ENCODE measurements at places on chromosomes 2 and 18.
A peak's percentile ranks its signal among the peaks of the same experiment; 100 is the strongest.

DNA sequence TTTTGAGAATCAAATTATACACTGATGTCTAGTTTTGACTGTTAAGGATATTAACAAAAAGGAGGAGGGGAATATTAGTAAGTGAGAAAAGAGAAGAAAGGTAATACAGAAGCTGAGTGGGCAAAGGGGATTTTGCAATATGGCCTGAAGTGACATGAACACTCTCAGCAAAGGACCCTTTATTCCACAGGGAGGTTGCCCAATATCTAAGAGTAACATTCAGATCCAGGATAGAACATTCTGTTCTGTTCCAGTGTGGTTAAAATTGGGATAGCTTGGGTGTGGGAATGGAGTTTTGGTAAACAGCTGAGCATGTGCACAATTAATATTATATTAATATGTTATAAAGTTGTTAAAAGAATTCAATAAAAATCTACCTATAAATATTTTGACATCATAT, 120.1 kb downstream of the ZNF385B start:
- DNase-seq = no peak

- DNase-seq = no peak
Observed at GRCh38 chr18:9716780-9717563, 8.9 kb downstream of the RAB31 start.

DNA sequence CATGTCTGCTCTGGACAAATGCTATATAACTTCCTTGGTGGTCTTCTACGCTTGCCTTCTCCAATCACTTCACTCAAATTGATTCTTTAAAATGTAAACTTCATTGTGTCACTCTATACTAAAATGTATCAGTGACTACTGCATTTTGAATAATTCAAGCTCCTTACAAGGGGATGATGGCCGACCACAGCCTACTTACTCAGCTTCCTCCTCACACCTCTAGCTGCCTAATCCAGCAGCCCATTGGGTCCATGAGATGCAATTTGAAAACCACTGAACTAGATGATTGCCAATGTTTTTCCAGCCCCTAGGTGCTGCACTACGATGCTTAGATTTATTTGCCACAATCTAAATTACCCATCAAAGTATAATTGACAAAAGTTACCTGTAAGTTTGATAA, 120.7 kb downstream of the CTAGE1 start:
- no peak for DNase-seq

- DNase-seq = no peak
Observed at GRCh38 chr18:24095976-24096375, 42.9 kb upstream of the CABYR start.

- no peak for DNase-seq
Observed at GRCh38 chr2:96679848-96680247, 37.3 kb downstream of the FER1L5 start.

DNA sequence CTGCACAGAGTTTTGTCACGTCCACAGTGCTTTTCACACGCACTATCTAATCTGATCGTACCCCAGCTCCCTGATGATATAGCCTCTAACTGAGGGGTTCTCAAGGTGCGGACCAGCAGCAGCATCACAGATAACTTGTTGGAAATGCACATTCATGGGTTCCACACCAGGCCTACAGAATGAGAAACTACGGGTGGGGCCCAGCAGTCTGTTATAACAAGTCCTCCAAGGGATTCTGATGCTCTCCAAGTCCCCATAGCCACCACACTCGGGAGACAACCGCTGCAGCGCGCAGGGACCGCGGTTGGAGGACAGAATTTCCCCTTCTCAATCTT, 745 bp upstream of the BZW1 start:
- no peak for DNase-seq

DNA sequence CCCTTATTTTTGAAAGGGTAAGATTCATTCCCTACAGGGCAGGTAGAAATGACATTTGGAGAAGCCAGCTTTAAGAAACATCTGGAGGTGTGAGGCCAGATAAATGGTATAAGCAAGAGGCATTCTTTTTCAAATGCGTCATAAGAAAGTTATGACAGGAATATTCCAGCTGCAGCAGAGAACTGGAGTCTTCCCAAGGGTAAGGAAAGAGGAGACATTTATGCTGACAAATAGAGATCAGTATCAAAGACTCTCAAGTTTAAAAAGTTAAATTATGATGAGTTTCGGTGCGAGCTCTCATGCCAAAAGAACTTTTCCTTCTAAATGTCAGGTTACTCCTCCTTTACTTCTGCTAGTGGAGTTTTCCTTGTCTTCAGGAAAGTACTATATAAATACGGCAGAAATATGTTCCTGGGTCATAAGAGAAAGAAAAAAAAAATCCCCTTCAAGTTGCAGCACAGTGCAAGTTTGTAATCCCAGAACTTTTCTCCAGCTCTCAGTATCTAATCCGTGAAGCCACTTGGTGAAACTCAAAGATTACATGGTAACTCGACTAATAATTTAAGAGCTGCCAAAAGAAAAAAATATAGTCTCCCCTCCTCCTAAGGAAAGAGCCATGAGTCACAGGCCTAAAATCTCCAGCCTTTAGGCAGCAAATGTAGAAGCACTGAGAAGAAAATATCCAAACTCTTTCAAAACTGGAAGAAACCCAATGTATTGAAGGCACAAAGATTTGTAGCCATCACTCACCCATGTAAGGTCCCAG, 428.1 kb downstream of the MEIS1 start:
- peak; percentile 41 for DNase-seq

DNA sequence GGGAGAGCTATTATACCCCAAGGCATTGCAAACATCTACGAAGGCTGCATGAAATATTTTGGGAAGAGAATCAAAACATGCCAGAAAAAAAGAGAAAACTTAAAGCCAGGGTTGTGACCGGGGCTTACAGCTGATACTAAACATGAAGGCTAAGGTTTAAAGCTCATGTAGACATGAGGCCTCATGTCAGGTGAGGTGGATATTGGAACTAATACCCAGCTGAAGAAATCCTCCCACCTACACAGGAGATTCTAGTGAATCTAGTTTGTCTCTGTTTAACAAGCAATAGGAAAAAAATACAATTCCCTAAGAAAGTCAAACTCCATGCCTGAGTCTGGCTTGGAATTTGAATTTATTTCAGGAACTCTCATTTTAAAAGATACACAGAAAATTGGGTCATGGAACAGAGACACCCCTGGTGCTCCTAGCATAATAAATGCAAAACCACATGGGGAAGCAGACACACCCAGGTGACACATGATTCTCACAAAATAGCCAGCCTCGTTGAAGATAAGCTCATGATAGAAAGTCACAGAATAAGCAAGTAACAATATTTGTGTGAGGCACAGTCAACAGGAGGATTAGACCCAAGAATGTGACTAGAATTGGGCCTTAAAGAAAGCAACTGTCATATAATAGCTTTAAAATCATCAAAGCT, 42.2 kb downstream of the UPP2 start:
- no peak for DNase-seq

DNA sequence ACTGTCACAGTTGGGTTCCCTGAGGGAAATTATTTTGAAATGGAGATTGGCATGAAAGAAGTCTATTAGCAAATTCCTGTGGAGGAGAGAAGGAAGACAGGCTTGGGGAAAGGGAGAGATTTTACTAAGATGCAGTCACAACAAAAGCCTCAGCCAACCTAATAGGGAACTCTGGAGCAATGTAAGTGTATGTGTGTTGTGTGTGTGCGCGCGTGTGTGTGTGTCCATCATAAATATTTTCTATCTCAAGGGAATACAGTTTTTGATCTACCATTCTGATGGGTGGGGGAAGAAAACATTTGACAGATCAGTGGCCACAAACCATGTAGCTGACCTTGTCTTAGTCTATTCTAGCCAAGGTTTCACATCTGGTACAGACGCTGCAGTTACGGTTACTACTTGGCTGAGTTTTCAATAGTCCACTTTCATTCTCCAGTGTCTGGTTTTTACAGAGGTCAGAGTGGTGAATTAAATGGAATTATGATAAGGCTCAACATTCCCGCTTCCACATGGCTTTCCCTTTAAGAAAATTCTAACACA, 72.6 kb downstream of the MREG start:
- DNase-seq = no peak

DNA sequence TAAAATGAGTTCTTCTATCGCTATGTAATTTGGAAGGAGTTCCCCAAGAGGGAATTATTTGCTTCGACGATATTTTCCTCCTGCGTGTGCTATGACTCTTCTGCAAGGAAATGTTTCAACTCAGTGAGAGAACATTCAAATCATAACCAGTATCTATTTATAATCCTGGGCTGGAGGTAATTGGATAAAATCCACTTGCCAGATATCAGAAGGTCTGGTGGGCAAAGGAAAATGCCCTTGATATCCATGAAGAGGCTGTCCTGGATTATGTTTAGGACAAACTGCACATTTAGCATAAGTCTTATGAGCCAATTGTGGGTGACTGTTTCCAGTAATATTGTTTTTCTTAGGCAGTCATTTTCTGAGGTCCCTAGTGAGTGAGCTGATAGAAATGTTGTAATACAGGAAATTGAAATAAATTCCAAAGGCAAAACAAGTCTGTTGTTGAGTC, 17.7 kb downstream of the RPIA start:
- no peak for DNase-seq

DNA sequence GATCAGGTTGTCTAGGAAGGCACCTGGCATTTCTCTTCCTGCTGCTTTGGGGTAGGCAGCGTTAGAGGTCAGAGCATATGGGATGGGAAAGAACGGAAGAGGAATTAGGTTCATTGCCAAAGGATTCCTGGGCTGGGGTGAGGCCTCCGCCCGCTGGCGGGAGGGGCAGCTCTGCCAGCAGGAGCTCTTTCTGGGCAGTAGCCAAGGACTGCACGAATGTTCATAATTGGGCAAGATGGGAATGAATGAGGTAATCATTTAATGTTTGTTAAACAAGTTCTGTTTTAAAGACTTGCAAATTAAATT, 253.9 kb downstream of the AGAP1 start:
- DNase-seq = no peak

DNA sequence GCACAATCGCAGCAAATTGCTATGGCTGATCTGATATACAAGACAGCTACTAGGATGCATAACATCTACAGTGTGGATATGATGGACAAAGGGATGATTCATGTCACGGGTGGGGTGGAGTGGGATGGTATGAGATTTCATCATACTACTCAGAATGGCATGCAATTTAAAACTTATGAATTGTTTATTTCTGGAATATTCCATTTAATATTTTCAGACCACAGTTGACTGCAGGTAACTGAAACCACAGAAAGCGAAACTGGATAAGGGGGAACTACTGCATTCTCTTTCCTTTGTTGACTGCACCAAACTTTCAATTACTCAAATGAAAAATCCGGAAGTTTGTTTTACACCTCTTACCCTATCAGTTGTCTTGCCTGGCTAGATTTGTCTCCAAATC, 94.4 kb upstream of the NEUROD1 start:
- DNase-seq = no peak

- DNase-seq = no peak
Observed at GRCh38 chr2:64873472-64873924, 115.7 kb upstream of the SLC1A4 start.

DNA sequence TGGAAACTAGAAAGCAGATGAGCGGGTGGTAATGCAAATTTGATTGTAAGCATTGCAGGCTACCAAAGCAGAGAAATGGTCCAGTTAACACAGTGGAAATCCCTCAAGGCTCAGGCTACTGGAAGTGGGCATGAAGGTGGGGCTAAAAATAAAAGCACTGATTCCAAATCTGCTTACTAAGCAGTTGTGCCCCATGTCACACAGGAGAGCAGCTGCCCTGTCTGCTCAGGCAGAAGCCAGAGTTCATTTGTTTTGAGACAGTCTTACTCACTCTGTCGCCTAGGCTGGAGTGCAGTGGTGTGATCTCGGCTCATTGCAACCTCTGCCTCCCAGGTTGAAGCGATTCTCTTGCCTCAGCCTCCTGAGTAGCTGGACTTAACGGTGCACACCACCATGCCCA, 42.5 kb upstream of the TSPYL6 start:
- DNase-seq = no peak

DNA sequence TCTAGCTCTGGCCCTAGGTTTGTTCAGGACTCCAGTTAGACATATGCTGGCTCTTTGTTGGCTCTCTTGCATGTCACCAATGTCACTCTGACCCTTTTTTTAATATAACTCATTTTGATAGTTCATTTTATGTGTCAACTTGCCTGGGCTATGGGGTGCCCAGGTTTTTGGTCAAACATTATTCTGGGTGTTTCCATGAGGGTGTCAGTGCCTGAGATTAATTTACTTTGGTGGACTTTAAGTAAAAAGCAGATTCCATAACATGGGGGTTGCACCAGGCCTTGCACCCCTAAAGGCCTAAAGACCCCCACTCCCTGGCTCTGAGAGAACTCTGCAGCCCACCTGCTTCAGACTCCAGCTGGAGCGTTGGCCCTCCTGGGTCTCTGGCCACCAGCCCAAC, 48.1 kb upstream of the SNTG2 start:
- no peak for DNase-seq

DNA sequence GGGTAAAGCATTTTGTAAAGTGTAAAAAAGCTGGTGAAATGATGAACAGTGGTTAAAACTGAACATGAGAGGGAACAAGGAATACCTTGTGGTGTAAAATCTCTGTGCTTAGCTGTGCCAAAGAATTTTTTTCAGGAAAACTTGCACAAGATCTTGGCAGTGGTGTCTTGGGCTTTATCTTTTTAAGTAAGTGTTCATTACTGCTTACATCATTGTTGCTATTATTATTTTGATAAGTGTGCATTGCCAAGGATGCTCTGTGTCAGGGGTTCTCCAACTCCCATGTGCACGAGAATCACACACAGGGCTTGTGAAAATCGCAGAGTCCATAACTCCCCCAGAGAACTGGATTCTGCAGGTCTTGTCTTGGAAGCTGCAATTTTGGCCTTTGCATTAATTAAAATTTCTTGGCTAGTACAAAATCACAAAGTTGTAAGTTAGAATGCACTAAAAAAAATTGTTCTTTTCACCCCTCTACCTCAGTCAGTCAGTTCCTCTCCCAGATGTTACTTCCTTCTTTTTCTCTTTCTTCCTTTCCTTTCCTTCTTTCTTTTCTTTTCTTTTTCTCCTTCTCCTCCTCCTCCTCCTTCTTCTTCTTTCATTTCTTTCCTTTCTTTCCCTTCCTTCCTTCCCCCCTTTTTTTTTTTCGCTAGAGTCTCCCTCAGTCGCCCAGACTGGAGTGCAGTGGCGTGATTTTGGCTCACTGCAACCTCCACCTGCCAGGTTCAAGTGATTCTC, 37.8 kb downstream of the GATA6 start:
- no peak for DNase-seq

GRCh38 chr2:66111706-66112105, 323.2 kb upstream of the MEIS1 start:
- DNase-seq = no peak

DNA sequence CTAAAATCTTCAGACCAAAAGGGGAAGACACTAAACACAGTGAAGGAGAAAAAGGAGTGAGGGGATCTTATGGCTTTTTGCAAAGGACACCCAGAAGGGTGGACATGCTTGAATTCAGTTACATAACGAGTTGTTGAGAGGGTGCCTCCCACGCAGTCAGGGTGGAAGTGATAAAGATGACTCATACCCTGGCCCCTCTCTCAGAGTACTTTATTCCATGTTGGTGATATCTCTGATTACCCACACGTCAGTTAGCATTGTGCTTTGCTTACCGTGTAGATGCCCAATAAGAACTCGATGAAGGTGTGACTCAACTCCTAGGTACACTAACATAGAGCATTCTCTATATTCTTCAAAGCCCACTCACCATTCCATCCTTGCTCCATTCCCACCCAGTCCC, 44.4 kb downstream of the EN1 start:
- no peak for DNase-seq
